ENCODE measurements at places on chromosomes 16 and 17. TPM values are rescaled to one million over a fixed set of nuclear protein-coding genes. Genes with fewer than 3 reads are reported as not detected.

The ABCA3 gene
- under 0.01 TPM for total RNA-seq

The MAZ gene
- total RNA-seq, result 182 TPM

The NXPH3 gene
- under 0.01 TPM for total RNA-seq

The MEFV gene
- total RNA-seq, result not detected

The EPOP gene
- 0.67 TPM for total RNA-seq
